Mesothelial cell of epicardium (in vitro differentiated cells): ENCODE measurements at places on chromosomes 2 and 18.

- H3K4me1 ChIP-seq: peaks cover 60% of the 10 kb centered on the region
- H3K36me3 ChIP-seq: no peaks in the 10 kb centered on the region
- H3K27me3 ChIP-seq: peaks cover 35% of the 10 kb centered on the region
- H3K4me3 ChIP-seq: peak overlapping the region; percentile 72
These were observed 131.5 kb upstream of the DLX2 start for GRCh38 chr2:172233987-172234715.

DNA sequence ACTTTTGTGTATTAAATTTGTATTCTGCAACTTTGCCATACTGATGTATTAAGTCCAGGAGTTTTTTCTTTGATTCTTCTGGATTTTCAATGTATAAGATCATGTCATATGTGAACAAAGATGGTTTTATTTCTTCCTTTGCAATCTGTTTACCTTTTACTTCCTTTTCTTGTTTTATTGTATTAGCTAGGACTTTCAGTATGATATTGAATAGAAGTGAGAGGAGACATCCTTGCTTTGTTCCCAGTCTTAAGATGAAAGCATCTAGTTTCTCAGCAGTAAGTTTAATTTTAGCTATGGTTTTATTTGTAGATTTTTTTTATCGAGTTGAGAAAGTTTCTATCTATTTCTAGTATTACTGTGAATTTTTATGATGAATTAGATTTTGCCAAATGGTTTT is 25.5 kb downstream of the VRK2 start:
- no peaks in the 10 kb centered on the region for H3K27me3 ChIP-seq
- no peak for DNase-seq
- H3K36me3 ChIP-seq: peaks cover 60% of the 10 kb centered on the region
- no peaks in the 10 kb centered on the region for H3K4me1 ChIP-seq
- H3K4me3 ChIP-seq: no peak overlapping the region

DNA sequence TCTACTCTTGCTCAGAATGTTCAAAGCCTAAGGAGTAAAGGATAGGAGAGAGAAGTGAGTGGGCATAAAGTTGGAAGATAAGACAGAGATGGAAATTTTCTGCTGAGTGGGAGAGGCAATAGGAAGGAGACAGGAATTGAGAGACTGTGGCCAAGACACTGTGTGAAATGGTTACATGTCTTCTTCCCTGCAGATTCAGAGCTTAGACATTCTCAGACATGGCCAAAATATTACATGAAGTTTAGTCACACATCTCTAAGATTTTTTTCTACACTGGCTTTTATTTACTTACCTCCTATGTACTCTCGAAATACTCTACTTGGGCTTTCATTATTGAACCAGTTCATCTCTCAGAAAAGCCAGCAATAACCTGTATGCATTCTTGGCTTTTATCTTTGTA is 363.0 kb upstream of the FANCL start:
- no peaks in the 10 kb centered on the region for H3K36me3 ChIP-seq
- no peak overlapping the region for H3K4me3 ChIP-seq
- peaks cover 10% of the 10 kb centered on the region for H3K4me1 ChIP-seq
- no peak overlapping the region for H3K27ac ChIP-seq

- DNase-seq: no peak
- H3K27ac ChIP-seq: no peak overlapping the region
- no peaks in the 10 kb centered on the region for H3K27me3 ChIP-seq
These were observed 45.0 kb downstream of the SLC4A1AP start for GRCh38 chr2:27708666-27709065.

DNA sequence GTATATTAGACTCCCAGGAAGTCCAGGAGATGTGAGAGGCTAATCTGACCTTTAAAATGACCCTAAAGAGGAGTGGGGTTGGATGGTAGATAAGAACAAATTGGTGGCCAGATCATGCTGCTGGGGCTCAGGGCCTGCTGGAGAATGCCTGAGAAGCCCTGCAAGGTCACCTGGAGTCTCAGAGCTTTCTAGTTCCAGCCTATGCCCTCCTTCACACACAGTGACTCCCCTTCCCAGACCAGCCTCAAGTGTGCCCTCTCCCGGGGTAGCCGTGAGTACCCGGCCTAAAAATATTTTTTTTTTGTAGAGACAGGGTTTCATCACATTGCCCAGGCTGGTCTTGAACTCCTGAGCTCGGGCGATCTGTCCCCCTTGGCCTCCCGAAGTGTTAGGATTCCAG is 44.2 kb upstream of the FZD5 start:
- H3K27me3 ChIP-seq: no peaks in the 10 kb centered on the region
- no peak overlapping the region for H3K4me3 ChIP-seq
- H3K36me3 ChIP-seq: no peaks in the 10 kb centered on the region
- no peak overlapping the region for H3K27ac ChIP-seq
- peaks cover 25% of the 10 kb centered on the region for H3K4me1 ChIP-seq

- H3K27me3 ChIP-seq: peaks cover 33% of the 10 kb centered on the region
- DNase-seq: no peak
- H3K36me3 ChIP-seq: no peaks in the 10 kb centered on the region
These were observed 229.8 kb downstream of the LDLRAD4 start for GRCh38 chr18:13448335-13448795.

DNA sequence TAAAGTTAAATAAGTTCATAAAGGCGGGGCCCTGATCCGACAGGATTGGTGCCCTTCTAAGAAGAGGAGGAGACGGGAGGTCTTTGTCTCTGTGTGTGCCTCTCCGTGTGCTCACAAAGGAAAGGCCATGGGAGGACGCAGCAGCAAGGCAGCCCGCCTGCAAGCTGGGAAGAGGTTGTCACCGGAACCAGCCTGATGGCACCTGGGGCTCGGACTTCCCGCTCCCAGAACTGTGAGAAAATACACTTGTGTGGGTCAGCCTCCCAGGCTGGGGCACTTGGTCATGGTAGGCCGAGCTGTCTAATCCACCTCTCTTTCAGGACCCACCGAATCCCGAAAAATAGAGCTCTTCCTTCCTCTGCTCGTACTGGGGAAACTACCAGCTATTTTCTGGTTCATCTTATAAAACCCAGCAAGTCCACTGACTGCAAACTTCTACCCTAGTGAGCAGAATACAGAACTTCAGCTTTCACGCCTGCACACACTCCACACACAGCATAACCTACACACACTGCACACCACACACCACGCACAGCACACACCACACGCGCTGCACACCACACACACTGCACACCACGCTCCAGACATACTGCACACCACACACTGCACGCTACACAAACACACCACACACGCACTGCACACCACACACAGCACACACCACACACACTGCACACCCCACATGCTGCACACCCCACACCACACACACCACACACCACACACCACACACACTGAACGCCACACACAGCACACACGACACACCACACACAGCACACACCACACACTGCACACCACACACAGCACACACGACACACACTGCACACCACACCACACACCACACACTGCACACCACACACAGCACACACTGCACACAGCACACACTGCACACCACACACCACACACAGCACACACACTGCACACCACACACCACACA is 58.1 kb downstream of the ASB1 start:
- H3K4me3 ChIP-seq: no peak overlapping the region
- H3K27ac ChIP-seq: no peak overlapping the region
- H3K27me3 ChIP-seq: no peaks in the 10 kb centered on the region
- H3K36me3 ChIP-seq: peaks cover 4% of the 10 kb centered on the region
- peak; percentile 26 for DNase-seq

- DNase-seq: no peak
- H3K36me3 ChIP-seq: no peaks in the 10 kb centered on the region
- no peak overlapping the region for H3K27ac ChIP-seq
These were observed 90.3 kb downstream of the OLA1 start for GRCh38 chr2:174158003-174158402.

- no peak overlapping the region for H3K4me3 ChIP-seq
- no peaks in the 10 kb centered on the region for H3K36me3 ChIP-seq
- H3K4me1 ChIP-seq: peaks cover 30% of the 10 kb centered on the region
- no peaks in the 10 kb centered on the region for H3K27me3 ChIP-seq
These were observed 145.5 kb downstream of the CYP26B1 start for GRCh38 chr2:72001937-72002690.

GRCh38 chr2:43130548-43130875 is 95.9 kb downstream of the ZFP36L2 start:
- no peak for DNase-seq
- peak overlapping the region; percentile 79 for H3K27ac ChIP-seq
- H3K36me3 ChIP-seq: no peaks in the 10 kb centered on the region
- H3K4me3 ChIP-seq: no peak overlapping the region

GRCh38 chr2:88283886-88284592 is 113.9 kb downstream of the THNSL2 start:
- H3K27ac ChIP-seq: no peak overlapping the region
- peaks cover 15% of the 10 kb centered on the region for H3K27me3 ChIP-seq
- no peak for DNase-seq
- H3K4me3 ChIP-seq: no peak overlapping the region

DNA sequence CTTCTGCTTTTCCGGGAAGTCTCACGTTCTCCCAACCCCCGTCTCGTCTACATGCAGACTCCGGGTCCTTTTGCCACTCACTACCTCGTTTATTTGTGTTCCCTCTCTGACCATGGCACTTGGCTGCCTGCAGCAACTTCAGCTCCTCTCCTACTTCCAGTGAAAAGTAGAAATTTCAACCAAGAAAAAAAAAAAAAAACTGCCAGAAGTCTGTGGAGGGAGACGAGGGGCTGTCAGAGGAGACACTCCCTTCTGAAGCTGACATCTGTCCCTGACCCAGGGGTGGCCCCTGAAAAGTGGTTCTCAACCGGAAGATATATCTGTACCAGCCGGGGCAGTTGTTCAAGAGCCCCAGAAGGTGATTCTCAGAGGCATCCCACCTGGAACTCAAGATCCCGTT is 742 bp upstream of the MYO5B start:
- peak overlapping the region; percentile 66 for H3K4me3 ChIP-seq
- H3K27ac ChIP-seq: no peak overlapping the region
- no peak for DNase-seq
- peaks cover 67% of the 10 kb centered on the region for H3K27me3 ChIP-seq

DNA sequence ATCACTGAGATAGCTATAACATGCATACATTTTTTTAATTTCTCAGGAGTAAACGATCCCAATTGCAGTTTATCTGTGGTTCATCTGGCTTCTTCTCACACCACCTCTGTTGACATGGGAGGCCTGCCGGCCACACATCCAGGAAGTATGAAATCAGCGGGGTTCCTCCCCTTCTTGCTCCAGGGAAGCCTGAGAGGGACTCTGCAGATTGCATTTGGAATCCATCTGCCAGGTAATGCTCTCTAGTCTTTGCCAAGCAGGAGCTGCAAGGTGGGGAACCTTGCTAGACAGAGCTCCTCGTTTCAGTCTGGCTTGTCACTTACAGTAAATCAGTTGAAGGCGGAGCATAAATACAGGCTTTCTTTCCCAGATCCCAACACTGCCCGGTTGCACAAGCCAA is 49.9 kb downstream of the SOX11 start:
- DNase-seq: no peak
- H3K27me3 ChIP-seq: peaks cover 5% of the 10 kb centered on the region
- H3K27ac ChIP-seq: no peak overlapping the region
- H3K4me1 ChIP-seq: peaks cover 6% of the 10 kb centered on the region
- no peak overlapping the region for H3K4me3 ChIP-seq
- H3K36me3 ChIP-seq: no peaks in the 10 kb centered on the region

DNA sequence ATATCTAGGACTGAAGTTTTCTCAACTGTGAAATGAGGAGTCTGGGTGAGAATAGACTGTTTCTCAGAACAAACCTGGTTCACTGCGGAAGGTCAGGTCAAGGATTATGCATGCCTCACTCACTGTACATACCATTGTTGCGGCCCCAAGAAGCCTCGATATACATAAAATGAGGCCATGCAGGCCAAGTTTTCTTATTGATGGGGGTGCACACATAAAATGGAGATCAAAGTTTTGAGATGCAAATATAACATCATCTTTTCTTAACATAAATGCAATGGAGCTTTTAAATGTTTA is 1366.1 kb upstream of the CELF4 start:
- no peaks in the 10 kb centered on the region for H3K36me3 ChIP-seq
- no peak for DNase-seq
- H3K4me3 ChIP-seq: no peak overlapping the region
- no peak overlapping the region for H3K27ac ChIP-seq
- no peaks in the 10 kb centered on the region for H3K4me1 ChIP-seq

GRCh38 chr18:79664525-79665125 is 15.0 kb upstream of the CTDP1 start:
- H3K27me3 ChIP-seq: peaks cover 30% of the 10 kb centered on the region
- no peak overlapping the region for H3K27ac ChIP-seq
- no peaks in the 10 kb centered on the region for H3K36me3 ChIP-seq
- no peak for DNase-seq
- no peaks in the 10 kb centered on the region for H3K4me1 ChIP-seq

DNA sequence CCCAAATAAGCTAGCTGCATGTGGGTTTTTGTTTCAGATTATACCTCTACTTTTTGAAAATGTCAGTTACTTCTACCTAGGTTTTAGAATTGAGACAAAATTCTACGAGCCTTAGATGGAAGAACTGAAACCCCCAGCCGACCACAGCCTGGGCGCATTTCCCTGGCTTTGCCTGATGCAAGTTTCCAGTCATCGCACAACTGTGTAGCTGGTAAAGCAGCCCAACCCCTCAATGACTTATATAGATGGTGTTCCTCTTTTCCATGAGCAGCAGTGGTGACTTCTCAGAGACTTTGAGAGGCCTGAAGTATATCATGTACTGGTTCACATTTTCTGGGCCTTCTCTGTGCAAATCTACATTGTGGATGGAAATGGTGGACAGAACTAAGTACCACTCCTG is 515.4 kb upstream of the RAB6C start:
- H3K4me1 ChIP-seq: no peaks in the 10 kb centered on the region
- no peak for DNase-seq
- peaks cover 13% of the 10 kb centered on the region for H3K27me3 ChIP-seq
- no peak overlapping the region for H3K4me3 ChIP-seq

- no peak overlapping the region for H3K27ac ChIP-seq
- DNase-seq: no peak
- no peak overlapping the region for H3K4me3 ChIP-seq
- peaks cover 17% of the 10 kb centered on the region for H3K4me1 ChIP-seq
These were observed 72.5 kb downstream of the NCAPH start for GRCh38 chr2:96407919-96408550.

GRCh38 chr2:204604061-204604460 is 58.8 kb downstream of the PARD3B start:
- peaks cover 30% of the 10 kb centered on the region for H3K4me1 ChIP-seq
- peak overlapping the region; percentile 14 for H3K27ac ChIP-seq
- H3K27me3 ChIP-seq: no peaks in the 10 kb centered on the region
- H3K36me3 ChIP-seq: peaks cover 12% of the 10 kb centered on the region
- DNase-seq: no peak
- no peak overlapping the region for H3K4me3 ChIP-seq

GRCh38 chr2:233807966-233808935 is 30.1 kb downstream of the MROH2A start:
- no peak overlapping the region for H3K27ac ChIP-seq
- peaks cover 59% of the 10 kb centered on the region for H3K27me3 ChIP-seq
- peak; percentile 21 for DNase-seq
- H3K4me1 ChIP-seq: no peaks in the 10 kb centered on the region

GRCh38 chr2:164954186-164954585 is 1.1 kb downstream of the SLC38A11 start:
- no peak overlapping the region for H3K27ac ChIP-seq
- no peak for DNase-seq
- H3K4me3 ChIP-seq: no peak overlapping the region
- H3K36me3 ChIP-seq: no peaks in the 10 kb centered on the region

- peak; percentile 91 for DNase-seq
- H3K4me3 ChIP-seq: no peak overlapping the region
- H3K27ac ChIP-seq: no peak overlapping the region
- H3K27me3 ChIP-seq: peaks cover 29% of the 10 kb centered on the region
These were observed 7.9 kb downstream of the CROCC2 start for GRCh38 chr2:240913810-240914644.

- DNase-seq: no peak
- peaks cover 15% of the 10 kb centered on the region for H3K27me3 ChIP-seq
- no peak overlapping the region for H3K4me3 ChIP-seq
- H3K27ac ChIP-seq: no peak overlapping the region
- no peaks in the 10 kb centered on the region for H3K36me3 ChIP-seq
These were observed 84.5 kb upstream of the SLC1A4 start for GRCh38 chr2:64904413-64905329.
